Activated T-cell treated with anti-CD3 and anti-CD28 coated beads, Interleukin-2, amount 50 U/mL, for 72 hours (primary cell): ENCODE measurements at places on chromosomes 3 and 15. TPM values are rescaled to one million over a fixed set of nuclear protein-coding genes. Genes with fewer than 3 reads are reported as not detected.

DNA sequence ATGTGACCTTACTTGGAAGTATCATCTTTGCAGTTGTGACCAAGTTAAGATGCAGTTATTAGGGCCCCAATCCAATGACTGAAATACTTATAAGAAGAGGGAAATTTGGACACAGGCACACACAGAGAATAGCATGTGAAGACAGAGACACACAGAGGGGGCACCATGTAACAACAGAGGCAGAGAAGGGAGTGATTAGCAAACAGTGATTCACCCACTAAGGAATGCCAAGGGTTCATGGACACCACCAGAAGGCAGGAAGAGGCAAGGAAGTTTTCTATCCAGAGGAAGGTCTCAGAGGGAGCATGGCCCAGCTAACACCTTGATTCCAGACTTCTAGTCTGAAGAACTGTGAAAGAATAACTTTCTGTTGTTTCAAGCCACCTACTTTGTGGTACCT lies 25.0 kb downstream of the SIDT1 start:
- no peak for DNase-seq

DNA sequence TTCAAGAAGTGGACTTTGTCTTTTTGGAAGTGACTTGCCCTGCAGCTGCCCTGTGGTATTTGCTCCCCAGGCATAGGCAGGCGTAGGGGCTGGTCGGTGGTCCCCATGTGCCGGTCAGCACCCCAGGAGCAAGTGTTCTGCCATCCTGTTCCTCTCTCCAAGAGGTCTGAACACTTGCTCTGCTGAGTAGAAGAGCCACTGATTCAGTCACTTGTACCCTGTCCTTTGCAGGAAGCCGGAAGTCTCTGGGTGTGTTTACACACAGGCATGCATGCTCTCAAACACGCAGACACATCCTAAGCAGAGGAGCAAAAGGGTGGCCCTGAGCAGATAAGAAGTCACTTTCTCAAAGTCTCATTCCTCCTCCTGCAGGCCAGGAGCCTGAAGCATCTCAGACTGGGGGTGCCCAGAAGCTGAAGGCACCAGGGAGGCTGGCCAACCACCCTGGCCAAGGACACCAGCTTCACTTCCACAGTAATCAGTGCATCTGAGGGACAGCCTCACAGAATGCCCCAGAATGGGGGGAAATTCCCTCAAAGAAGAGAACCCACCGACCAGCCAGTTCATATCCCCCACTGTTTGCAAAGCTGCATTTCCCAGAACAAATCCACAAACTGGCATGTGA lies 88.7 kb upstream of the POMGNT2 start:
- peak; percentile 19 for DNase-seq

DNA sequence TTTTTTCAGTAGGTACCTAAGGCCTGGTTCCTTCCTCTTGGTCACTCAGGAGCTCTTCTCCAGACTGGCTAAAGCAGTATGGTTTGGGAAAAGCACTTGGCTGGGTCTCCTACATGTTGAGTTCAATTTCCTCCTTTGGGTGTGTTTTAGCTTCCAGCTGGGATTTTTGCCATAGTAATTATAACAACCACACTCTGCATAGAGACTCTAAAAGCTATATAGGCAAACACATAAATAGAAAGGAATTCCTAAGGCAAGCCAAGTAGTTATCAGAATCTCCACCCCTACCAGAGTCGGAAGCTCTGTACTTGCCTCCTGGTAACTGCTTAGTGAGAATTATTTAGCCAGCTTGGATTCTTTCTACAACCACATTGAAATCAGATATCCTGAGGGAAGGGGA lies 48.6 kb downstream of the FOXL2 start:
- no peak for DNase-seq

DNA sequence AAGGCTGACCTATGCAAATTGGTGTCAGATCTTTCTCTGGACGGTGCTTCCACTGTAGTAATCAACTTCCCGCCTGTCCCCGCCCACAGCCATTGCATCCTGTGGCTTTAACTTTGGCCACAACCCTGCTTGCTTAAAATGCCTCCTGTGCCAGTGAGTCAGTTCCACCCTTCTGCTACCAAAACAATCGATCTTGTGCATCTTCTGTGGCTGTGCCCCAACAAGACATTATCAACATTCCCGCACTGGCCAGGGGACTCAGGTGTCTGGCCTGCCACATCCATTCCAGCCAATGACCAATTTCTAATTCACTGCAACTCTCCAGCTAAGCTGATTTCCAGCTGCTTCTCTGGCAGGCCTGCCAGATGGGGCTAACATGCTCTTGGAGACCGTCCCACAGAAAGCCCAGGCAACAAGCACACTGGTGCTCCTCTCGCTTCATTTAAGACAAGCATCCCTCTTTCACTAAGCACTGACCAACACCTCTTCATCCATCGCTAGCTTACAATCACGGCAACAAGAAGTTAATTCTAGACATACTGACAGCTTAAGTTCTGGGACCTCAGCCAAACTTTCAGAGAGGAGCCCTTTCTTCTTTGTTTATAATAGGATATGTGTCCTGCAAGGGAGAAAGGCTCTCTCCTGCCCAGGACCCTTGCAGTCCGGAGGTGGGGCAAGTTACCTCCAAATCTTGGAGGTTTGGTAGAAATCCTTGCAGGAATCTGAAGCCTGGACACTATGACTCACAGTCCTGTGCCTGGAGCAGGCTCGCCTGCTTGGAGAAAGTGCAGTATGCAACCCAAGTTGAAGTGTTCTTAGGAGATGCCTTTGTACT lies 6.7 kb downstream of the CA12 start:
- peak; percentile 78 for DNase-seq

DNA sequence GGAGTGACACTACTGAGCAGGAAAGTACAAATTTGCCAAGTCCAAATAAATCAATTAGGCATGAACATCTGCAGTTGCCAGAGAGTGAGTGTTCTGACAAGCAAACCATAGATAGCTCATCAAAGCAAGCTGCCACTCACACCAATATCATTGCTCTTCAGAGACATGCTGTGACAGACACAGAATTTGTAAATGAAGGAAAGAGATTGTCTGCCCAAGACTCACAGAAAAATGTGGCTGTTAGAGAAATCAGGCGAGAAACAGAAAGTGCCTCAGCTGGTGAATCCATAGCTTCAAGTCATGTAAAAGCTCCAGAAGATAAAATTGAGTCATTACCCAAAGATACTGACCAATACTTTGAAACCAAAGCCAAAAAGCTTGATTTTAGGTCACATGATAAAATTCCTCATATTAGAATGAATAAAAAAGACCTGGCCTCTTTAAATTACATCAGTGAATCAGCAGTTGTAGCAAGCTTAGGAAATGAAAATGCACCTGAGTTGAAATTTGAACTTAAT lies 50.8 kb downstream of the CRYBG3 start:
- DNase-seq, result no peak

VPS39 gene
- 95.3 TPM for total RNA-seq

ZIC1 gene
- total RNA-seq, result not detected
